Kidney tubule cell (primary cell): ENCODE measurements at places on chromosomes 4 and X.
A peak's percentile ranks its signal among the peaks of the same experiment; 100 is the strongest.

- no peak for DNase-seq
These were observed 33.7 kb upstream of the HPGD start for GRCh38 chr4:174555789-174556630.

- DNase-seq: no peak
These were observed 22.2 kb downstream of the PSAPL1 start for GRCh38 chr4:7412554-7412912.

- no peak for DNase-seq
These were observed at the start of gene NLGN3 for GRCh38 chrX:71144651-71145050. NLGN3 (plus strand) TSS chrX:71144841; CDS start chrX:71147750, 2,909 bp downstream.

DNA sequence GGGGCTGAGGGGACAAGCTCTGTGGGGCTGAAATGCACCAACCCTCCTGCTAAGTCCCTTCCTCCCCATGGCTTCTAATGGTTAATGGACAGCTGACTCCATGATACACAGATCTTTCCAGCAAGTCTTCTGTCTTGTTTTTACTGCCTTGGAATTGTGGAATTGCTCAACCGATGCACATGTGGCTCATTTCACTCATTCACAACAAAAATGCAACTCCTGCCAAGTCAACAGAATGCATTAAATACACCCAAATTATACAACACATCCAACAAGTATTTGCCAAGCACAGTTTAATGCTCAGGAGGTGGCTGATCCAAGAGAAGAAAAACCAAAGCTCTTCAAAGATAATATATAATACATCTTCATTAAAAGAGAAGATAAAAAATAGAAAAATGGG, 61.9 kb upstream of the PAGE4 start:
- no peak for DNase-seq

- peak; percentile 36 for DNase-seq
These were observed 1240.7 kb downstream of the C4orf33 start for GRCh38 chr4:130336585-130337217.

GRCh38 chr4:37568489-37568888, 117.7 kb downstream of the RELL1 start:
- no peak for DNase-seq

DNA sequence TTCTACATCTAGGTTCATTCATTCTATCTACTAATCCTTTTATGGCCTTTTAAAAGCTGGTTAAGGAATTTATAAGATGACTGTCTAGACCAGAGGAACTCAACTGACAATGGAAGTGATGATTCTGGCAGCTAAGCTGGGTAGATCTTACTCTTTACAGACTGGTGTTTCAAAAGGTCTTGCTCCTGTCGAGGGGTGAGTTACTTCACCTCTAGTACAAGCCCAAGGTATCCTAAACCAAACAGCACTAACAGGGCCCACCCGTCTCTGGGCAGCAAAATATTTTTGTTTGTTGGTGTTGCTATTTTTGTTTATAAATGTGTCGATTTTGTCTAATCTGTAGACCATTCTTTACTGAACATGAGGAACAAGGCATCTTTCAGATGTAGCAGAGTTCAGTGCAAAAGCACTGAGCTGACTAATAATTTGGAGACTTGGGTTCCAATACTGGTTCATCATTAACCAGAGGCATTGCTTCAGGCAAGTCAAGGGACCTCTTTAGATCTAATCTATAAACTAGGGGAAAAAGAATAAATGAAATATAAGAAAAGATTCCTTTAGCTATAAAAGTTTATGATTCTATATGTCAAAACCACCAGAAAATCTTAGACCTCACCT, 90.3 kb upstream of the FRG1 start:
- no peak for DNase-seq

- DNase-seq: no peak
These were observed 94.1 kb downstream of the RTL5 start for GRCh38 chrX:72037601-72038000.

- no peak for DNase-seq
These were observed 4.3 kb upstream of the CLNK start for GRCh38 chr4:10688846-10689245.

GRCh38 chrX:40267334-40268187, 169.8 kb upstream of the BCOR start:
- DNase-seq: no peak

GRCh38 chr4:30948653-30949052, 228.5 kb downstream of the PCDH7 start:
- peak; percentile 2 for DNase-seq

- DNase-seq: no peak
These were observed 14.1 kb upstream of the PPARGC1A start for GRCh38 chr4:23903859-23904438.

GRCh38 chrX:2516623-2517022, 15.8 kb upstream of the DHRSX start:
- peak; percentile 37 for DNase-seq

DNA sequence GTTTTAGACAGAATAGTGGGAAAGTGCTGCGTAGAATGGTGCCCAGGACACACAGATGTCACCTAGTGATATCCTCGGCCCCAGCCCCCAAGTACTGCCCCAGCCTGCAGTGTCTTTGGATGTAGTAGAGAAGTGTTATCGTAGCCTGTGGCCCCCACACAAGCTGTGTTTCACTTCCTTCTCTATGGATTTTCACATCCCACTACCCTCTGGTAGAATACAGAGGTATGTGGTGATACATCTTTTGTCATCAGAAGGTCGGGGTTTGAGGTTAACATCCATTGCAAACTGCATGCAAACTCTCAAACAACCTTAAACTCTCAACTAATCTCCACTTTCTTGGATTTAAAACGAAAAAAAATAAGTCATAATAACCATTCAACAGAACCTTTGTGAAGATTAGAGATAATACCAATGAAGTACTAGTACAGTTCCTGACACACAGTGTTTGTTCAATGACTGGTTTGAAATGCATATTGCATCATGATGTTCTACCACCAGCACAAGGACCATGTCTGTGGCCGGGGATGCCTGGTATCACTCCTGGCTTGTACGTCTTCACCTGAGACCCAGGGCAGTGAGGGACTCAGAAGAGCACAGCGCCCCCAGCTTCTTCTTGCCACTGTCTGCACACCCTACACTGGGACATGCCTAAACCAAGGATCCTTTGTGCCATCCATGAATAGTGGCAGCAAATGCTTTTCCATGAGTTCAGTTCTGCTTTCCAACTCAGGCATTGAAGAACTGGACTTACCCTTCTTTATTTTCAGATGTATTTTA, 267.3 kb downstream of the DCTD start:
- DNase-seq: no peak

DNA sequence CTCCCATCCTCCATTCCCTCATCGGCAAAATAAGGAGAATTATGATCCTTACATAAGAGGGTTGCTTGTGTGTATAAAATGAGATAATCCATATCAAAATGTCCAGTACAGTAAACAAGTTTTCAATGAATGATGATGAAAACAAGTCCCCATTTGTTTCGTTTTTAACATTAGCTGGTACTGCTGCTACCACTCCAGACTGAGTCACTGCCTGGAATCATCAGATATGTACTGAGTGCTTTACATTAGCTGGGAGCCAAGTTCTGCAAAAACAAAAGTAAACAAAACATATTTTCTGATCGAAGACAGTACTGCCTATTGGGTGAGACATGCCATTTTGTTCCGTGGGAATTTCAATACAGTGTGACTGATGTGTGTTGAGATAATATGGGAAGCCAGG, 123.2 kb upstream of the IGFBP7 start:
- DNase-seq: peak; percentile 10

DNA sequence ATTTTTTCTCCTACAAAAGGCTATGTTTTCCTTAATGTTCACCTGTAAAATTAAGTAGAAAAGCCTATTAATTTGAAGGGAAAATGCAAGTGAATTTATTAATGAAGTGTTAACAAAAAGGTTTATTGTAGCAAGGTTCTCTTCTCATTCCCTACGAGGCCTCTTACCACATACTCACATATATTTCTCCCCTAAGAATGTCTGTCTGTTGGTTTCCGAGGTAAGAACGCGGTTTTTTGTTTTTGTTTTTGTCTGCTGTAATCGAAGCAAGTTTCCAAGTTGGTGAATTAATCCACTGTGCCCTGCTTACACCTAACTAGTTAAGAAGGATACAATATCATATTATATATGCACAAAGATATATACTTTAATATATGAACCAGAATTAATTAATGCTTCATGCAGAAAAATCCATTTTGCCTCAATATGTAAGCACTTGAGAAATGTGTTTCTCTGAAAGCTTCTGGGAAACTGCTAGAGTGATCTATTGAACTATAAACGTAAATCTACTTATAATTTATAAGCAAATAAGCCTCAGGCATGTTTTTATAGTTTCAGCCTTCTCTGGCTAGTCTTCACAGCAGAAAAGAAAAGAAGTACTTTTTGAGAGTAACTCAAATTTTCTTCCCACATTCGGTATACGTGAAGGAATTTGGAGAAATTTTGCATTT, 120.8 kb downstream of the EGF start:
- DNase-seq: no peak
